ENCODE measurements at places on chromosomes 5 and 9.

GRCh38 chr5:73564675-73565074 lies 764 bp downstream of the ANKRA2 start:
- no peak for DNase-seq

- DNase-seq, result no peak
Observed at GRCh38 chr5:108379722-108380530, 2.0 kb downstream of the FBXL17 start.

DNA sequence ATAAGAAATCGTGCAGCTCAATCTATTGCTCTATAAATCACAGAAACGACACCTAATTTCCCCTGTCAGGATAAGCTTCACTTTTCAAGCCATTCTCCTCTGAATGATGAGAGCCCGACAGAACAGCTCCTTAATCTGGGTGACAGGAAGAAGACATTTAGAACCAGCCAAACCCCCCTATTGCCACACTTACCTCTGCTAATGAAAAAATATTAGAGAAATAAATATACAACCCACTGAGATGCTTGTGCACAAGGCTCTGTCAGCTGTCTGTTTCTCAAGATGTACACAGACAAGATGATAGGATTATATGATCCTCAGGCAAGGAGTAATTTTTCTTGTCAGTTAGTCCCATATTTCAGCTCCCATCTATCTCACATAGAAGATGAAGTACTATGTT lies 57.5 kb upstream of the TRIM32 start:
- DNase-seq, result no peak

DNA sequence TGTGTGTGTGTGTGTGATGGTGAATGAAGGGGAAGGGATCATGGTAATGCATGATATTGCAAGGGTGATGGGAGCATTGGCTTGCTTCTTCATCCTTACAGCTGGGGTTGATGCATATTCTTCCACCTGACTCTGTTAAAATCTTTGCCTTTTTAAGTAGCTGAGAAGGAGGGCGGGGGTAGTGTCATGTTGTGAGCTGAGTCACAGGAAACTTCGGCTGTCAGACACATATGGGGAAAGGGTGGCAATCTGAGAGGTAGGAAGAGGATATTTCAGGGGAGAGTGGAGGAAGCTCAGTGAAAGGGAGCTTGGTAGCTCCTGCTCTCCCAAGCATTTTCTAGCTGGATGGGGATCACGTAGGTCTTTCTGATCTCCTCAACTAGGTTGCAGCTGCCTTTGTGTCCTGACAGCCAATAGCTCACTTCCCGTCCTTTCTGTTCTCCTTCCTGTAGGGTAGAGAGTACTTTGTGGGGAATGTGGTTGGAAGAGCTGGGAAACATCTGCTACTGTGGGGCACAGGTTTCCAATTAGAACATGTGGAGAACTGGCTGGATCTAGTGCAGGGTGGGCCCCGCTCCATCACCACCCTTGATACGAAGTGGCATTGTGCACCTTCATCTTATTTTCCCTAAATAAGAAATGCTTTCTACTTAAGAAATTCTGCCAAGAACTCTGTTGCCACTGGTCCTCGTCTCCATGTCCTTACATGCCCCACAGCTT lies 18.1 kb upstream of the CLK4 start:
- DNase-seq, result no peak

DNA sequence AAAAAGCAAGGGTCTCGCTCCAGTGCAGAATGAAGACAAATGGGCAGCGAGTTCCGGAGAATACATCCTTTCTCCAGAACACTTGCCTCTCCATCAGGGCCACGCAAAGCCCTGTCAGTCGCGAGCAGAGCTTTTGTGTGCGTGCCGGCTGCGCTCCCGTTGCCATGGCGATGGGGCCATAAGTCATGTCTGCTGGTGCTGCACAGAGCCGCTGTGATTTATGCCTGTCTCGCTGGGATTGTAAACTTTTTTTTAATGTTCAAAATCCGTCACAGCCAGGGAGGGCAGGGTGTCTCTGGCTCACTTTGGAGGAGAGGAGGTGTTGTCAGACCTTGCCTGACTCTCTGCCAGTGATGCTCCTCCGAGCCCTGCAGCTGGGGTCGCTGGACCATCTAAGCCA lies 272.7 kb downstream of the TRIM32 start:
- no peak for DNase-seq

DNA sequence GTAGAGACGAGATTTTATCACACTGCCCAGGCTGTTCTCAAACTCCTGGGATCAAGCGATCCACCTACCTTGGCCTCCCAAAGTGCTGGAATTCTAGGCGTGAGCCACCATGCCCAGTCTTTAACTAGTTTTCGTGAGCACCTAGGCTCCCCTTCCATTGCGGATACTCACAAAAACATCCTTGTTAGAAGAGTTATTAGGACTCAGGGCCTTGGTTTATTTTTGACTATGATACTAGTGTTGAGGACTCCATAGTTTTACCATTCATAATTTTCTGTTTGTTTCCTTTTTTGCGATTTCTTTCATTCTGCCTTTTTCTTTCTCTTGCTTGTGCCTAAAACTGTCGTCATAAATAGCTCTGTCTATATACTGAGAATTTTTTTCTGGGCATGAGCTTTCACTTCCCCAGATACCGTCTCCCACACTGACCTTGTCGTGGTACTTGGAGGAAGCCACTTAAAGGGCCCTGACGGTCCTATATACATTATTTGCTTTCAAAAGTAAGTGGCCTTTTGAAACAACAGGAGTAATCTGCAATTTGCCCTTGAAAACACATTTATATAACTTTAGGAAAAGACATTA lies 5.2 kb downstream of the F2R start:
- no peak for DNase-seq

DNA sequence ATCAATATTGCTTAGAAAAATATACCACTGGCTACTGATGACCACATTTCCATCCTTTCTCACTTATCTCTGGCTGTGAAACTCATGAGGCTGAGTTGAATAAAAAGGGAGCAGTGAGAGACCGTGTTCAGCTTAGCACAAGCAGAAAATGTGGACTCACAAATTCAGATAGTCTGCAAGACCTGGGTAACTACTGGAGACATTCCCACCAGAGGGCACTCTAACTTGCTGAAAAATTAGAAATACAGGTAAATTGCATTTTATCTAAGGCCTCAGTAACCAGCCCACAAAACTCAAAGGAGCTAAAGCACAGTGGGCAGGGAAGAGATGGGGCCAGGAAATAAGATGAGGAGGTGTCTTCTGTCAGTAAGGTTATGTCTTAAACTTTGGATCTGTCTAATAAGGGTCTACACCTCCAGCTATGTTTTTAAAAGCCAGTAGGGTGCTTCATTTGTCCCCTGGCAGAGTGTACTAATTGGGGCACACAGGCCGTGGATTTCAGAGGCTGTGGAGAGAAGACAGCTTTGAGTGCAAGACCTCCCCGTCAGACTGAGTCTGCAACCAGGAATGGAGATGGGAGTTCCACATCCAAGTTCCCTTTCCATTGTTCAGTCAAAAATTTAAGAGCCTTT lies 8.7 kb upstream of the NDUFB6 start:
- DNase-seq, result no peak

DNA sequence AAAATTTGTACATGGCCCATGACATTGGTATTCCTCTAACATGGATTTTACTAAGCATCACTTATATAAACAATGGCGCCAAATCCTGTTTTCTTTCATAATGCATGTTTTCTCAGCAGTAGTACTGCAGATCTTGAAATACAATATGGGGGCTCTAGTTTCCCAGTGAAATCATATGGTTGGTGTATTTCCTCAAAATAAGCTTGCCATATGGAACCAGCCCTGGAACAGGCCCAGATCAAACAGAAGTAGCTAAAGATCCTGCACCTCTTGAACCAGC lies 163.9 kb downstream of the ZNF608 start:
- DNase-seq, result no peak

DNA sequence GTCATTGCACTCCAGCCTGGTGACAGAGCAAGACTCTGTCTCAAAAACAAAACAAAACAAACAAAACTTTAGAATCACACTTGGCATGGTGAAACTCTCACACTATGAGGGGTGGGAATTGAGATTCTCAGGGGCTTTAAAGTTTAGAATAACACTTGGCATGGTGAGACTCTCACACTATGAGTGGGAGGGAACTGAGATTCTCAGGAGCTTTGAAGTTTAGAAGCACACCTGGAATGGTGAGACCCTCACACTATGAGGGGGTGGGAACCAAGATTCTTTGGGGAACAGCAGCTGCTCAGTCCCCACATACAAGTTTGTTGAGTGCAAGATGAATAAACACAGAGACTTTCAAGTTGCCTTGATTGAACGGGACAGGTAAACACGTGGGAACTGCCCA lies 149.4 kb downstream of the HSD17B3 start:
- DNase-seq, result no peak

DNA sequence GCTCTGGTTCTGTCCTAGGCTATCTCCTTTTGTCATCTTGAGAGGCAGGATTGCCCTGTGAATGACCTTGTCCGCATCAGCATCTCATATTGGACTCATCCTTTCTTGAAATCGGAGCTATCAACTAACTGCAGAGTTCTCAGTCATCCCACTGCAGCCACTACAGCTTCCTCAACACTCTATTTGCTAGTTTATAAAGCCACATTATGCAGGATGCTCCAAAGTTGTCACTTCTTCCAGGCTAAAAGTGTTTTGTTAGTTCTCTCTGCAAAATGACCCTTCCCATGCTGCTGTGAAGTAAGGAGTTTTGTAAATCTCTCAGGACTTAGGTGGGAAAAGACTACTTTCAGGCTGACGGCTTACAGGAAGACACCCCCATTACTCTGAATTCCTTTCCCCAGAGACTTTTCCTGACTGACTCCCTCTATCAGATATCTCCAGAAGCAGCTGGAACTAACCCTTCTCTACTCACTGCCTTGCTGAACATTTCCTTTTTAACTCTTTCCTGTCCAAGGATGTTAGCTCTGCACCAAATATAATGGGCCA lies 257.6 kb downstream of the NFIB start:
- DNase-seq, result no peak

GRCh38 chr9:98230789-98231188 lies 24.7 kb downstream of the TBC1D2 start:
- DNase-seq, result no peak

DNA sequence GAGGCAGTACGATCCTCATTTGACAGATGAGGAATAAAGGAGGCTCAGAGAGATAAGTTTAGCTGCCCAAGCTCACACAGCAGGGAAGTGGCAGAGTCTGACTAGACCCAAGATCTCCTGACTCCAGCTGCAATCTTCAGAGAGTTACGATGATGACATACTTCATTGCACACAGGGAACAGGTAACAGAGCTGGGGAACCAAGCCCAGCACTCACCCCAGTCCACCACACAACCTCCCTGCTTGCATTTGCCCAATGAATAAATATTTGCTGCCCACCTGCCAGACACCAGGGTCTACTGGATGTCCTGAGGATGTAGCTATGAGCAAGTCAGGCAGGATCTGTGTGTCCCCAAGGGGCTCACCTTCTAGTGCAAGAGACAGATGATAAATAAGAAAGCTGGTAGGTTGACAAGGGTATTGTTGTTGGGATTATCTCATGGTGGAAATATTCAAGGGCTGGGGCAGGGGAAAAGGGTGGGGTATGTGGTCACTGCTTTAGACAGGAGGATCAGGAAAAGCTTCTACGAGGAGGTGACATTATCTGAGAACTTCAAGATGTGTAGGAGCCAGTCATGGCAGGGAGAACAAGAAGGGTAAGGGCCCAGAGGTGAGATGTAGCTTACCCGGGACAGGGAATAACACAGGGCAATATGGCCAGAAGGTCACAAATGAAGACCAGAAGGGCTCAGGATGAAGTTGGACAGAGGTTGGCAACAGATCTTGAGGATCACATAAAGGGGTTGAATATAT lies 28.6 kb upstream of the CPEB4 start:
- no peak for DNase-seq

GRCh38 chr9:81377320-81377719 lies 312.0 kb downstream of the TLE1 start:
- DNase-seq, result no peak

GRCh38 chr9:111005746-111006470 lies 32.4 kb downstream of the LPAR1 start:
- DNase-seq, result no peak

DNA sequence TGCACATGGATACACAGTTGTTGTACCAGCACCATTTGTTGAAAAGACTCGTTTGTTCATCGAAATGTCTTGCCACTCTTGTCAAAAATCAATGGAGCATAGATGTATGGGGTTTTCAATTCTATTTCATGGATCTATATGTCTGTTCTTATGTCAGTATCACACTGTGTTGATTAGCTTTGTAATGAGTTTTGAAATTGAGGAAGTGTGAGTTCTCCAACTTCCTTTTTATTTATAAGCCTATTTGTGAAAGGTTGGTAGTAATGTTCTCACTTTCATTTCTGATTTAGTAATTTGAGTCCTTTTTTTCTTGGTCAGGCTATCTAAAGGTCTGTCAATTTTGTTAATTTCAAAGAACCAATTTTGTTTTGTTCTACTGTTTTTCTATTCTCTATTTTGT lies 26.1 kb downstream of the ZNF510 start:
- no peak for DNase-seq

DNA sequence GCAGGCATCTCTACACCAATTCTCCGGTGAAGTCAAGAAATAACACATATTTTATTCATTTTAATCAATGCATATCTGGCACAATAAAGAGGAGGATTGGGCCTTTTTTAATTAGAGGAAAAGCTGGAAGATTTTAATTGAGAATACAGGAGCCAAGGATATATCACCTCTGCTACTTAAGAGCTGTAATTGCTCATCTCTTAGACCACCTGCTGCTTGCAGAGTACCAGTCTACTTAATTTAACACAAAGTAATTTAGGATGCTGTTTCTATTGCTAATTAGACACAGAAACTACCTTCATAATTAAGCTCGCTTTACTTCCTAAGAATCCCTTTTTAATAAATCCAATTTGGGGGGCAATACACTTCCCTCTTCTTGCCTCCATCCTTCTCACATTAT lies 326.9 kb downstream of the TENT4A start:
- DNase-seq, result no peak

DNA sequence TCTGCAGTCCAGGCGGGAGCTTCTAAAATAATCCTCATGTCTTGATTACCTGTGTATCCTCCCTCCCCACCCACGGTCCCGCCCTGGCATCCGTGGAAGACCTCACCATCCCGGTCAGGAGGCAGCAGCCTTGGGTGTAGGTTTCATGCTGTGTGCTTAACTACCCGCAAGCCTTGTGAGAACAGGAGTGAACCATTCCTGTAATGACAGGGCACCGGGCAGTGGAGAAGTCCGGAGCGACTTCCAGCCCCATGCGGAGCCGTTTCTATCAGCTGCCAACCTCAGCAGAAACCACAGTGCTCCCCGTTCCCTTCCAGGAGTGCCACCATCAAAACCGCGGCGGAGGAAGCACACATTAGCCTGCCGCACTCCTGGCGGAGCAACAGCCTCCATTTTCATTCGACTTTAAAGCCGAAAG lies 123.5 kb upstream of the LMX1B start:
- DNase-seq, result no peak

DNA sequence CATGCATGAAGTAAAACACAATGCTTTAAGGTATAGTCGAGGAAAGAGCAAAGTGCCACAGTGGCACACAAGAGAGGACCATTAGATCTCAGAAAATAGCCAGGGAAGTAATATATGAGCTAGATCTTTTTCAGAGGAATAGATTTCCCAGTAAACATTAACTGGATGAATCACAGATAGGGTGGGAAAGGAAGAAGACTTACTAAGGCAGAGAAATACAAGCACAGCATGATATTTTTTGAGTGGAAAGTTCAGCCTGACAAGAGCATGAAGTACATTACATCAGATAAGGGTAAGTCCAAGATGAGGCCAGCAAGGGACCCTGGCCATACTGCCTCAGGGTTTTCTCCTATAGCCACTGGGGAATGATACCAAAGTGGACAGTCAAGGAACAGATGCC lies 804.6 kb upstream of the DMAC1 start:
- no peak for DNase-seq

Measured in stimulated activated CD8-positive, alpha-beta memory T cell treated with anti-CD3 and anti-CD28 coated beads, Interleukin-4, amount 100 ng/mL, for 48 hours (primary cell).